ENCODE measurements at places on chromosomes 1 and 21.

- no peak for DNase-seq
Measured at GRCh38 chr1:185408700-185409270, 91.7 kb upstream of the IVNS1ABP start.

- no peak for DNase-seq
Measured at GRCh38 chr21:45102391-45102932, 28.1 kb downstream of the ADARB1 start.

DNA sequence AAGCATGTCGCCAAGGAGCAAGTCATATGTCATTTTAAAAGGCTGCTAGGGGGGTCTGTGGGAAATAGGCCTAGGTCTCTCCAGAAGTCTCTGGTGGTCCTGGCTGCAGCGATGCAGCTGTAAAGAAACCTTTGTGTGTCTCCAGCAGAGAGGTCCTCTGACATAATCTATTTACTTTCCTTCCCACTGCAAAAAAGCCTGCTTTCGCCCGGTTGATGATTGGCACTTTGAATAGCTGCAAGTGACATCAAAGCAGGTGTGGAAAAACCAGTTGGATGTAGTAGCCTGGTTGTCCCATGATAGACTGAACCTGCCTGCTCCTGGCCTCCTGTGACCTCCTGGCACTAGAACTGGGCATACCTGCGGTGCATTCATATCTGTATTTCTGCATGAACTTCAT lies 13.8 kb downstream of the RASSF5 start:
- no peak for DNase-seq

DNA sequence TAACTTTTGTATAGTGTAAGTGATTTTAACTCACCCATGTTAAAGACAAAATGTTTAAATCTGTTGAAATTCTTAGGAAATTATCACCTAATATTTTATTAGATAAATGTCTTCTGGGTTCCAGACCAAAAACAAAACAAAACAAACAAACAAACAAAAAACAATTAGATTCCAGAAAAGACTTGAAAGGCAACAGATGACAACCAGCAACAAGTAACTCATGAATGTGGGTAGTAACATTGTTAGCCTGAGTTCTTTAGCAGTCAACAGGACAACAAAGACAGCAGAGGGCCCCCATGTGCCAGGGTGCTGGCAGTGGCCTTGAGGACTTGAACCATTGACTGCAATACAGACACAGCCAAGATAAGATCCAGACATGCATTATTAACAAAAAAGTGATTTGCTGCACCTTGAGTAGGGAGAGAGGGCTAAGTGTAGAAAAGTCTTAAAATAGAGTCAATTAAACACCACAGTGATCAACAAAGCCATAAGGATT lies 2.4 kb upstream of the CD247 start:
- no peak for DNase-seq

DNA sequence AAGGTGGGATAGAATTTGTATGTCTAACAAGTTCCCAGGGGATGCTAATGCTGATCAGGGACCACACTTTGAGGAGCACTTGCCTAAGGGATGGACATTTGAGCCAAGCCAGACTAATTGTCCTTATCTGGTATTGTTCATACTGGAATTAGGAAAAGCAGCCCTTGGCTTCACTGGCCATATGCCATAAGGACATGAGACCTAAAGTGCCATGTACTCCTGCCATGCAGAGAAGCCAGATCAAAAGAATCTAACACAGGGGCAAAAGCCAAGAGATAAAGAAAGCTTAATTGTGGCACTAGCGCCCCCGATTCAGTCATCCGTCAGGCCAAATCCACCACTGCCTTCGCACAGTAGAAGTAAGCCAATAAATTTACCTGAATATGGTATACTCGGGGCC lies 45.7 kb downstream of the RNF11 start:
- no peak for DNase-seq

- no peak for DNase-seq
Measured at GRCh38 chr1:155048449-155049334, 2.4 kb upstream of the ADAM15 start.

DNA sequence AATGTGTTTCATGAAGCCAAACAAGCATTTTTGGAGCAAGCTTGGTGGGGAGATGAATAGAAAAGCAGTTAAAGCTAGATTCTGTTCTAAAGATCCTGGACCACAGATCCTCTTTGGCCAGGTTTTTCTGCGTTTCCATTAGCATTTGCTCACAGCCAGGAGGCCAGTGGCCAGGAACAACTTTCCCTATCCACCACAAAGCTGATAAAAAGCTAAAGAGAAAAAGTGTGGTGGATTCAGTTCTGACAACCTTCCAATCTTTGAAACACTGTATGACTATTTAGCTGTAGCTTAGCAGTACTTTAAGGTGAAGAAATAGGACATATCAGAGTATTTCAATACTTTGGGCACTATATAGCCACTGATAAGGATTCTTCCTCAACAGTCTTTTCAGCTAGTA lies 3.0 kb upstream of the NEK7 start:
- DNase-seq = no peak

- no peak for DNase-seq
Measured at GRCh38 chr1:219812491-219813203, 115.7 kb downstream of the SLC30A10 start.

GRCh38 chr21:44582055-44582454 lies 1.7 kb upstream of the KRTAP10-5 start:
- no peak for DNase-seq

DNA sequence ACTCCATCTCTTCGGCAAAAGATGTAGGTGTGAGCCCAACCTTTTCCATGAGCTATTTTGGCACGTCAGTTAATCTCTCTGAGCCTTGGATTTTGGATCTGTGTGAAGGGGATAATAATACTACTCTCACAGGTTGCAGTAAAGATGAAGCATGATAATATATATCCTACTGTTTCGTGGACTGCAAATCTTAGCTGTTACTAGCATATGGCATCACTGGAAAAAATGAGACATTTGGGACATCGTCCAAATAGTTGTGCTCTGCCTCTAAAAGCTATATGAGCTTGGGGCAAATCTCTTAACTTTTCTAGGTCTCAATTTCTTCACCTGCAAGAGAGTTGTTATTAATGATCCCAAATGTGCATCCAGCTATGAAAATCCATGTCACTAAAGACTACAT lies 147.4 kb upstream of the ZRANB2 start:
- no peak for DNase-seq

GRCh38 chr1:166083887-166084286 lies 82.9 kb downstream of the FAM78B start:
- DNase-seq = no peak

DNA sequence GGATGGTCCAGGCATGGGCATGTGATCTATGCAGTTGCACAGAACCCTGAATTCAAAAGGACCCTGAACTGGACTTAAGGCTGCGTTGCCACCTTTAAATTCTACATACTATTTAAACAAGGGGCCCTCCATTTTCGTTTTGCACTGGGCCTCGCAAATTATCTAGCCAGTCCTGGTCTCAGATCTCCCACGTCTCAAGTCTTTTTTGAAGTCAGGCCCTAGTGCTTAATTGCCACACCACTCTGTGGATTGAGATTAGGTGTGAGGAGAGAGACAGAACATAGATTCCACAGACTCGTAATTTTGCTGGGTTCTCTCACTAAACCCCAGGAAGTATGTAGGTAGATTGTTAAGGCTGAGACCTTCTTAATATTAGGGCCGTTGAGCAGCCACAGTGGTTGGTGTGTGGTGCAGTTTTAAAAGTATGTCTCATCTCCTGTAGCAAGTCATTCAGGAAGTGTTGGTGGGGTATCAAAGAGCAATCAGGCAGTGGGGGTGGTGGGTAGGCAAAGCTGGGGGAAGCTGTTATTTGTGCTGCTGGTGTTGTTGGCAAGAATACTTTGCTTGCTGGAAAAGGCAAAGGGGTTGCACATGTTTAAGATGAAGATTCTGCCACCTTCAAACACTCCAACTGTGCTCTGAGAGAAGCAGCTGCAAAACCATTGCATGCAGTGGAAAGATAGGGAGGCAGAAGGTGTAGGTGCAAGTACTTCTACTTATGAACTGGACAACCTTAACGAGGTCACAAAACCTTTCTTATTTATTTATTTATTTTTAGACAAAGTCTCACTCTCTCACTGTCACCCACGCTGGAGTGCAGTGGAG lies 11.2 kb downstream of the CD84 start:
- DNase-seq = peak; percentile 74

GRCh38 chr21:28518630-28519029 lies 474.0 kb downstream of the LTN1 start:
- DNase-seq = no peak

- DNase-seq = no peak
Measured at GRCh38 chr1:186183970-186184628, 191.0 kb downstream of the TPR start.

DNA sequence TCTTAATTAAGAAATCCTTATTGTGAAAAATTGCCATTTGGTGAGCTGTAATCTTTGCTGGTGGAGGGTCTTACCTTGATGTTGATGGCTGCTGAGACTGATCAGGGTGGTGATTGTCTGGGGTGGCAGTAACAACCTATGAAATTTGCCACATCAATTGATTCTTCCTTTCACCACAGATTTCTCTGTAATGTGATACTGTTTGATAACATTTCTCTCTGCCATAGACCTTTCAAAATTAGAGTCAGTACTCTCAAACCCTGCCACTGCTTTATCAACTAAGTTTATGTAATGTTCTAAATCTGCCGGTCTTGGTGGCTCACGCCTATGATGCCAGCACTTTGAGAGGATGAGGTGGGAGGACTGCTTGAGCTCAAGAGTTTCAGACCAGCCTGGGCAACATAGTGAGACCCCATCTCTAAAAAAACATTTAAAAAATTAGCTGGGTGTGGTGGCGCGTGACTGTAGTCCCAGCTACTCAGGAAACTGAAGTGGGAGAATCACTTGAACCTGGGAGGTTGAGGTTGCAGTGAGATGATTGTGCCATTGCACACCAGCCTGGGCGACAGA lies 5.0 kb downstream of the KPNA6 start:
- no peak for DNase-seq

DNA sequence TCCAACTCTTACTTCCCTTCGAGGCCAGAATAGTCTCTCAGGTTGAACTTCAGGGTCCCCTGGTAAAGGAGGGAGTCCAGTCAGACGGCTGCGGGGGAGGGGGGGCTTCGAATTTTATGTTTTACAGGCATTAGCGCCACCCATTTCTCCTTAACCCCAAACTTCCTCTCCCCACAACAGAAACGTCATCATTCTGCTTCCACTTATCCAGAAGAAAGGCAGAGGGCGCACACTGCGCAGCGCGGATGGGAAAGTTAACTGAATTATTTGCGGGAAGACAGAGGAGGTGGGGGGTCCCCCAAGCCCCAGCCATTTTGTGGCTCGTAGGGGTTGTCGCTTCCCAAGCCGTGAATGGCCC lies 529 bp upstream of the PRMT2 start:
- DNase-seq = no peak

DNA sequence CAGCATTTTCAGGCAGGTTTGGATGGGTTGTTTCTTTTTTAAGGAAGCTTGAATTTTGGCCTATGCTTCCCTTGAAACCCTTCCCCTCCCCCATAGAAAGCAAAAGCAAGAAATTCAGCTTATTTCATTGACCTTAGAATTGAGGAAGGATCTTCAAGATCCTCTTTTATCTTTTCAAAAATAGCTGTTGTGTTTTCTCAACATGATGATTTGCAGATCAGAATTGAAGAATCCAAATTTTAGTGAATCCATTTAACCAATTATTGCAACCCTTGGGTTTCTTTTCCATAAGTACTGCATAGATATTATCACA lies 73.7 kb downstream of the LRRC8C start:
- no peak for DNase-seq

GRCh38 chr1:9280015-9280860 lies 12.5 kb upstream of the SPSB1 start:
- DNase-seq = peak; percentile 72

DNA sequence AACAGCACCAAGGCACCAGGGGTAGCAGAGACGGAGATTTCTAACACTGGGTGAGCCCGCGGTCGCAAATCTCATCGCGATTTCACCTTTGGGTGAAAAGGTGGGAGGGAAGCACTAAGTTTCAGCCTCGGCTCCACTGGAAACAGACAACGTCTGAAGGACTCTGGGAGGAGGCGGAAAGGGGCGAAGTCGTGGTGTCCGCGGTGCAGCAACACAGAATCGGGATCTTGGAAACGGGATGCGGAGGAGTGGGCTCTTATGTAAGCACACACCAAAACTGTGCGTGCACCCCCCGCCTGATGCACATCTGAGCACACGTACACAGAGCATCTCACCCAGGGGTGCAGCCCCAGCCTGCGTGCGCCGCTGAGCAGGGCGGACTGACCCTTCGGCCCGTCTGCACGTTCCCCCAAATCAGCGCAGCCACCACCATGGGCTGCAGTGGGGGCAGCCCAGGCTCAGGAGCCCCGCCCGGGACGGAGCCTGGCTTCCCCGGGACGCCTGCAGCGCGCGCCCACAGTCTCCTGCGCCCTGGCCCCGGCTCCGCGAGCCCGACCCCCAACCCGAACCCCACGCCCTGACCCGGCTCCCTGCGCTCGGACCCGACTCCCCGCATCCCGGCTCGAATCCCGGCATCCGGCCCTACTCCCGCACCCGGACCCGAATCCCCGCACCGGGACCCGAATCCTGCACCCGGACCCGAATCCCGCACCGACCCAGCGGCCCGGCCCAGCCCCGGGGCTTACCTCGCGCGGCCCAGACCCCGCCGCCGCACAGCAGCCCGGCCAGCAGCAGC lies 670 bp downstream of the CLSTN1 start:
- DNase-seq = peak; percentile 41

DNA sequence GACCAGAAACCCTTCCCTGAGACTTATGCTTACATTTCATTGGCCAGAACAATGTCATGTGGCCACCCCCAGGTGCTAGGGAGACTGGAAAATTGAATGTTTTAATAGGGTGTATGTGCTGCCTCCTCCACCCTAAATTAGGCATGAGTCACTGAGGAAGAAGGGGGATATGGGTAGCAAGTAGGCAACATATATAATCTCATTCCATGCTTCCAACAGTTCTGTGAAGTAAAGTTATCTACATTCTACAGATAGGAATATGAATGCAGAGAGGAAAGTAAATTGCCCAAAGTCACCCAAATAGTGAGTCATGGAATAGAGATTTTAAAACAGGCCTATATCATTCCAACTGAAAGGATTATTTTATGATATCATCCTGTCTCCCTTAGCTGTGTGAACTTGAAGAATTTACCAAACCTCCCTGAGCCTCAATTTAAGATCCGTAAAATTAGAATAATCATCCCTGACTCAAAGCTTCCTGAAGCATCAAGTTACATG lies 168.6 kb upstream of the FGGY start:
- no peak for DNase-seq

- DNase-seq = no peak
Measured at GRCh38 chr1:206723462-206723804, 38.7 kb downstream of the MAPKAPK2 start.

GRCh38 chr1:222392556-222392955 lies 155.3 kb downstream of the HHIPL2 start:
- DNase-seq = no peak

- no peak for DNase-seq
Measured at GRCh38 chr1:34398241-34398915, 221.7 kb downstream of the C1orf94 start.

GRCh38 chr1:48571303-48571987 lies 99.4 kb upstream of the SPATA6 start:
- DNase-seq = no peak

- no peak for DNase-seq
Measured at GRCh38 chr1:212987702-212988322, 27.9 kb downstream of the ANGEL2 start.

GRCh38 chr1:163528710-163529348 lies 207.1 kb downstream of the NUF2 start:
- DNase-seq = no peak
